Stimulated activated CD4-positive, alpha-beta T cell treated with anti-CD3 and anti-CD28 coated beads, Interleukin-1b, Interleukin-23, amount 100 ng/mL, for 1 hour (primary cell): ENCODE measurements at places on chromosomes 1 and 21.

DNA sequence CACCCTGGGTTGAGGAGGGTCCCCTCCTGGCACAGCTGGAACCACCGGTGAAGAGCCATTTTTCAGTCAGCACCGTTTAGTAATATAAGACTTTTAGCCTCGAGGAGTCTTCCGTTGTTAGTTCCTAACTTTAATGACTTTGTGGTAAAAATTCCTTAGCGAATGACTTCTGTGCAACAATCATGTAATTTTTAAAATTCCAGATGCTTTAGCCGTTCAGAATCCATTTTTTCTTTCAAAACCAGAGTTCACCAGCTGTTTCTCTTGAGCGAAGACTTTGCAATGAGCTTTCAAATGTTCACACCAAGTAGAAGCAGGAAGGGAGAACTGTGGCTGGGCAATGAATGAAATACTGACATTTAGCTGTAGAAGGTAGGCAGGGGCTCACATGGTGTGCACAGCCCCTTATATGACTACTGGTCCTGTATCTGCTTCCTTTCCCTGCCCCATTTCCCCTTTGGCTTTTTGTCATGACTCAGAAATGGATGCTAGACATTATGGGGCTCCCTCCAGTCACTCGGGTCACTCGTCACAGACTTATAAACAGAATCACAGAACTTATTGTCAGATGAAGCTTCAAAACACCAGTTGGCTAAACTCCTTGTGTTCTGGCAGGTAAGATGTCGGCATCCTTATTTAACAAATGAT lies 4.1 kb downstream of the DISC1 start:
- no peak for DNase-seq

- peak; percentile 60 for DNase-seq
Measured at GRCh38 chr1:32205401-32206370, at the start of gene IQCC. Gene IQCC (plus strand): TSS chr1:32205671. CDS start chr1:32205682, 11 bp downstream.

DNA sequence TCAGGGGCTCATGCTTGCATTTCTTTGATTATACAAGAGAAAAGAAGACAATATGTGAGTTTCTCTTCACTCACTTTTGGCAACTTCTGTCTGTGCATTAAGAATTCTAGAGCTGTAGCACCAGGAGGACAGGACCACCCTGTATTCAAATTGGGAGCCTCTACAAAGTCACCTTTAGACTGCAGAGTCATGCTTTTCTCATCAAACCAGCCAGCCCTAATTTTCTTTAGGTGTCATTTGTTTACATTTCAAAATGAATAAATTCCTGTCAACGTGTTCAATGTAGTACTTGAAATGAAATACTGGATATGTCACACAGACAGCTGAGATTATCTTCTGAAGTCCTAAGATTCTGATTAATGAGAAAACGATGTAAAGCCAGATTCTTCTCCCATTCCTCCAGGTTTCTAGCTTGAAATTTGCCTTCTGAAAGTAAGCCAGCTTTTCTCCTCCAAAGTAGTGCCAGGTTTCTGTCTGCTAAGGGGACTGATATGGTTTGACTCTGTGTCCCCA lies 177.2 kb downstream of the GRIK1 start:
- no peak for DNase-seq

GRCh38 chr21:45277101-45278045 lies 10.3 kb downstream of the POFUT2 start:
- no peak for DNase-seq

DNA sequence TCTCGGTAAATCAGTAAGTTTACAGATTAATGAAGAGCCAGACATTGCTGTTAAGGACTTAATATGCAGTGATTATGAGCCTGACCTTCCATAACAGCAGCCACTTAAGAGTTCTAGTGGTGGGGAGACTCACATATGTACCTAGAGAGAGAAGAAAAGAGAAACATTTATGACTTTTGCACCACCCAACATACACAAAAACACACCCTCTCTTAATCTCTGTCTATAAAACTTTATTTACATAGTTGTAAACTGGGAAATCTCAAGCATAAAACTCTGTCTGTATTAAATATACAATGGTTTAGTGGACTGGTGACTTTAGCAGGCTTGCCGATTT lies 347.4 kb upstream of the ADGRL2 start:
- no peak for DNase-seq

DNA sequence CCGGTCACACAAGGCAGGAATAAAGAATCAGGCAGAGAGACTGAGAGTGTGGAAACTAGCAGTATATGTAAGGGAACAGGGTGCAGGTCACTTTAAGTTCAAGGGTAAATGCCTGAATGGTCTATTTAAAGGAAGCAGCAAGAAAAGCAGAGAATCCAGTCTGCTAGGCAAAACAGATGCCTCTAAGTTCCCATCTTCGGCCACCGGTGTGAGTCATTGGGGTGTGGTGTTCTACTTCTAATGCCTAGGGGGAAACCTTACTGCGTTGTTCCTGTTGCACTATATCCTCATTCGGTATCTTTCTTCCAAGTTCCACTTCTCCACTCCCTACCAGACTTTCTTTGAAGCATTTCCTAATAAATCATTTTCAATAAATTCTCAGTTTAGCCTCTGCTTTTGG lies 259.9 kb downstream of the HHIPL2 start:
- no peak for DNase-seq

DNA sequence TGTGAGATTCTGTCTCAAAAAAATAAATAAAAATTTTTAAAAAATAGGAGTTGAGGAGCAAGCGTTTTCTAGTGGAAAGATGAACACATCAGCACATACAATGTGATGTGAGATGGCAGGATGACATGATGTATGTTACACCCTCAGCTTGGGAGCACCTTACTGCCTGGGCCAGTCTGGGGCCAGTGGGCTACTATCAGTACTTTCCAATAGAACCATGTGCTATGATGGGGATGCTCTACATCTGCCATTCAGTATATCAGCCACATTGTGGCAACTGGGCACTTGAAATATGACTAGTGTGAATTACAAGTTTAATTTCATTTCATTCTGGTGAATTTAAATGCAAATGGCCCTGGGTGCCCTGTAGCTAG lies 156.0 kb downstream of the PGBD5 start:
- DNase-seq, result no peak

DNA sequence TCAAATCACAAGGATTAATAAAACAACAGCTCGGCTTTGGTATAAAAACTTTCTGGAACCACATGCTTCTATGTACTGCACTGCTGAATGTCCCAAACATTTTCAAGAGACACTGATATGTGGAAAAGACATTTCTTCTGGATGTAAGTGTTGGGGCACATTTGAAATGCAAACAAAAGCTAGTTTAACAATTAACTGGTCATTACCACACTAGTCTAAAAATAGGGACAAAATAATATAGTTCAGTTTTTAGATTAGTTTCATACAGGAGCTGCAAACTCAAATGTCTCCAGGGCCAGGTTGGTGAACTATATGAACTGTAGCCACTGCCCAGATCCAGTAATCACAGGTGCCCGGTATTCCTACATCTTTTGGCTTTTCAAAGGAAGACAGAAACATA lies 3.2 kb downstream of the IL23R start:
- DNase-seq, result no peak

GRCh38 chr1:26864610-26865480 lies 1.9 kb downstream of the SFN start:
- peak; percentile 81 for DNase-seq

GRCh38 chr1:43729816-43730463 lies 22.6 kb downstream of the ST3GAL3 start:
- DNase-seq, result no peak

- DNase-seq, result no peak
Measured at GRCh38 chr1:154742606-154743005, 127.5 kb downstream of the KCNN3 start.

- no peak for DNase-seq
Measured at GRCh38 chr1:85174503-85174902, 26.3 kb downstream of the SYDE2 start.

DNA sequence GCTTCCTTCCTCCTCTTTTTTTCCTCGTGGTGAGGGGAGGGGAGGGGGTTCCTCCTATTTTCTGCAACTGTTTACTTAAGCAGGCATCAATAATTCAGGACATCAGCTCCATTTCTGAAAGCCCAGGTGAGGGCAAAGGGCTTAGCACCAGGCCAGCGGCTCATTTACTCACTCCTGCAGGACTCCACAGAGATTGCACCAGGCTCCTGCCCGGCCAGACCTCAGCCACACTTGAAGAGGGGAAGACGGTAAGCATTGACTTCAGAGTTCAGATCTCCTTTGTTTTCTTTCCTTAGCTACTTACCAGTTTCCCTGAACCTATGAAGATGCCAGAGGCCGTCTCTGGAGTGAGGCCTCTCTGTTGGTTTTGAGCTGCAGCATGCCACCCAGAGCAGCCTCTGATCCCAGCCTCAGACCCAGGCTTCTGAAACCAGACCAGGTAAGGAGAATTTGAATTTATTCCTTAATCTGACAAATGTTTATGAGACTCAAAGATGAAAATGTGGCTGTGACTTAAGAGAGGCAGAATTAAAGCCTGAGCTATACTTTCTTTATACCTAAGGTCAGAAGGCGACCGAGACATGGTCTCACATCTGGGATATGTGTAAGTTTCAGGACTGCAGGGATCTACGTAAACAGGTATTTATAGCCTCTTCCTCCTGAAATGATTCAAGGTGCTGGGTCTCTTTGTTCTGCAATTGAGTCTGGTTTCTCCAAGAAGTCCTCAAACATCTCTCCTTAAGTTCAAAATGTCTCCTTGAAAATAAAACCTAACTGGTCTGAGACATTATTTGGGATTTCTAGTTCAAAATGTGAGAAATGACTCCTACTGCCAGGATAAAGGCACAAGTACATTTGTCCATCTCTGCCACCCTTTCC lies 272.5 kb upstream of the RUNX1 start:
- no peak for DNase-seq

DNA sequence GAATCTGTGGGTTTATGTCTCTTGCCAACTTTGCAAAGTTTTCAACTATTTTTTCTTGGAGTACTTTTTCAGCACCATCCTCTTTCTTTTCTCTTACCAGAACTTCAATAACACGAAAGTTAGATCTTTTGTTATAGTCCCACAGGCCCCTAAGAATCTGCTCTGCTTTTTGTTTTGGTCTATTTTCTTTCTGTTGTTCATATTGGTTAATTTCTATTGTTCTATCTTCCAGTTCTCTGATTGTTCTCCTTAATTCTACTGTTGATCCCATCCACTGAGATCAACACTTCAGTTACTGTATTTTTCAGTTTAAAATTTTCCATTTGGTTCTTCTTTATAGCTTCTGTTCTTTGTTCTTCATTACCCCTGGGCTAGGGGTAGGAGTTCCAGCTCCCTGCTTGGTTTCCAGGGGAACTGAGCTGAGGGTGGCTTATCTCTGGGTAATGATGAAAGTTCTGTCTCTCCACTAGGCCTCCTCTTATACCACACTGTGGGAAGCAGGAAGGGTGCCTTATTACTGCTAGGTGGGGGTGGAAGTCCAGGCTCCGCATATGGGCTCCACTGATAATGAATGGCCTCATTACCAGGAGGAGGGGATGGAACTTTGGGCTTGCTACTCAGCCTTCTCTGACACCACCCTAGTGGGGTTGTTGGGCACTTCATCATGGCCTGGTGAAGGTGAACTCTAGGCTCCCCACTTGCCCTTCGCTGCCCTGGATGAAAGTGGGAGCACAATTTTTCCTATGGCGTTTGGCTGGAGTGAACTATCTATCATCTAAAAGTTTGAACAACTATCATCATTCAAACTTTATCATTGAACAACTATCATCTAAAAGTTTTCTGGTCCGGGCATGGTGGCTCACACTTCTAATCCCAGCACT lies 39.3 kb downstream of the NAV1 start:
- no peak for DNase-seq

DNA sequence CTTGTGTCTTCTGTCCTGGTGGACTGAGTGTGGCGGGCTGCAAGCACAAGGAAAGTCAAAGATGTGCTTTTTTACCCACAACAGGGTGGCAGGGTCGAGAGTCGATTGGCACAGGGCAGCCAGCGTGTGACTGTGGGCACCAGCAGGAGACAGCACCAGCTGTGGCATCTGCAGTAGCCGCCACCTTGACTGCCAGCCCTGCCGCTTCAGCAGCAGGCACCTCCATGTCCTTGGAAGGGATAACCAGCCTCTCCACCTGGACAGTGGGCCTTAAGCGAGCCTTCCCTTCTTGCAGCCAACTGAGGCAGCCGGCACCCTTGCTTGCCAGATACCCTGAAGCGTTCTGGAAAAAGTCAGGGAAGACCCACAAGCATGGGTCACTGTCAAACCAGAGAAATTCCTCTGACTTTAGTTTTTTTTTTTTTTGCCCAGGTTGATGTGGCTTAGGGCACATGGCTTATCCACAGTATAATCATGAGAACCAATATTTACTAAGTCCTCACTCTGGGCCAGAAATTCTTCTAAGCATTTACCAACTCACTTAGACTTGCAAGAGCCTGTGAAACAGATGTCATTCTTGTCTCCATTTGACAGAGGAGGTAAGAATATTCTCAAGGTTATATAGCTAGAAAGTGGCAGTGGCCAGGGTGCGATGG lies 30.1 kb upstream of the PTGFRN start:
- no peak for DNase-seq

DNA sequence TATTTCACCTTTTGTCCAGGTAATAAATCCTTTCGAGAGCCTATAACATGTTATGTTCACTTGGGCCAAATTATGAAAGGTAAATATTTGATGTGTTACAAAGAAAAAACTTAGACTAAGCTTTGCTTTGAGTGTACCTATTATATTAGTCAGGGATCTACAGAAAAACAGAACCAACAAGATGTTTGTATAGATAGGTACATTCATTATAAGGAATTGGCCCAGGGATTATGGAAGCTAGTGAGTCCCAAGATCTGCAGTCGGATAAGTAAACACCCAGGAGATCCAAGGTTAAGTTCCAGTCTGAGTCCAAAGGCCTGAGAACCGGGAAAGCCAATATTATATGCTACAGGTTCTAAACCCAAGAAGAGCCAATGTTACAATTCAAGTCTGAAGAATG lies 234.5 kb downstream of the NRIP1 start:
- no peak for DNase-seq

GRCh38 chr1:177927021-177927596 lies 42.7 kb downstream of the SEC16B start:
- DNase-seq, result no peak

GRCh38 chr1:203182387-203182953 lies 4.0 kb downstream of the CHI3L1 start:
- no peak for DNase-seq

GRCh38 chr1:116912846-116913245 lies 3.1 kb downstream of the PTGFRN start:
- no peak for DNase-seq

- no peak for DNase-seq
Measured at GRCh38 chr1:195709821-195710220, 898.4 kb downstream of the KCNT2 start.

- no peak for DNase-seq
Measured at GRCh38 chr1:62917314-62917713, 133.4 kb downstream of the ATG4C start.

- DNase-seq, result no peak
Measured at GRCh38 chr1:174966008-174966572, 33.7 kb upstream of the CACYBP start.

GRCh38 chr1:245481261-245481660 lies 326.5 kb downstream of the KIF26B start:
- no peak for DNase-seq

GRCh38 chr1:3407021-3407420 lies 47.4 kb upstream of the ARHGEF16 start:
- DNase-seq, result no peak
